ENCODE measurements at places on chromosomes 7 and 10.

- DNase-seq = no peak
These were observed 38.0 kb downstream of the MDFIC start for GRCh38 chr7:114959931-114960330.

- DNase-seq = peak; percentile 57
These were observed 217.8 kb upstream of the AGK start for GRCh38 chr7:141333459-141333858.

DNA sequence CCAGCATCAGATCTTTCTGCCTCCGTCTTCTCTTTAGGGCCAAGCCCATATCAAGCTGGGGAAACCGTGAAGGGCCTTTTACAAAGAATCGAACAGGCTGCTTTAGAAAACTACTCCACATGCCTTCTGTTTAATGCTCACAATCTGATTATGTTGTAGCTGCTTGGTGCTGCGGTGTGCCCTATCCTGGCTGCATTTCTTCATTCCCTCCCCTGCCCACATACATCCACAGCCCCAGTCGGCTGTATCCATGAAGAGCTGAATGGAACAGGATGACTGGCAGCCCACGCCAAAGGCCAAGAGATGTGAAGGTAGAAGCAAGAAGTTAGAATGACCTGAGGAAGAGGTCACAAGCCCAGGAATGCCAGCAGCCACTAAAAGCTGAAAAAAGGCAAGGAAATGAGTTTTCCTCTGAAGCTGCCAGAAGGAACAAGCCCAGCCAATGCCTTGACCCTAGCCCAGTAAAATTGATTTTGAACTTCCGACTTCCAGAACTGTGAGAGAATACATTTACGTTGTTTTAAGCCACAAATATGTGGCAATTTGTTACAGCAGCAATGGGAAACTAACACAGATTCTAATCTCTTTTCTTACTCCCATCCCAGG is 22.2 kb downstream of the TAS2R41 start:
- no peak for DNase-seq

GRCh38 chr7:77685233-77685632 is 11.0 kb upstream of the RSBN1L start:
- no peak for DNase-seq

DNA sequence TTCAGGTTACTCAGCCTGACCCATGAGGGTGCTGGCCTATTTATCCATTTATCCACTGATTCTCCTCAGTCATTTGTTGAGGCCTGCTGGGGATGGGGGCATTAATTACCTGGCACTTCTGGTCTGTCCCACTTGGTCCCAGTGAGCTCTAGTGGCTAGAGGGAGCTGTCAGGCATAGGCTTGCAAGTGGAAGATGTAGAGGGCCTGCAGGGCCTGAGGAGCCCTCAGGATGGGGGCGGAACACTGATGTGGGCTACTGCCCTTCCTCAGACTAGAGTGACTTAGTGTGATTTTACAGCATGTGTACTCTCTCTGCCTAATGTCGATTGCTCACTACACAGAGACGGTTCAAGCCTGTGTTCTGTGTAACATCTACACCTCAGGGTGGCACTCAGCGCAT is 45.3 kb downstream of the TMEM178B start:
- no peak for DNase-seq

DNA sequence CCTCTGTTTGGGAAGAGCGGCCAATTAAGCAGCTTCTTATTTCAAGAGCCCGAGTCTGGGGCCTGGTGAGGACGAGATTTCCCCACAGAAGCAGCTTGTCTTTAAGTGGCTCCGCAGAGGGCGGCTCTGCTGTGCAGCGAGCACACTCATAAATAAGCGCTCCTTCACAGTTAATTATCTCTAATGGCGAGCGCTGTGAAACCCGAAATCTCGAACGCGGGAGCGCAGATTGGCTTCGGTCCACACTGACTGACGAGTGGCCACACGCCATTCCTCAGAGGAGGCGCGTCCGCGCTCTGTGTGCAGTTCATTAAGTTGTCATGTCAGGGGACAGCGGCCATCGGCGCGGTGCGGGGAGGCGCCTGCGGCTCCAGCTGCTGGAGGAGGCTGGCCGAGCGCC is 560.9 kb downstream of the DNAJB6 start:
- no peak for DNase-seq

- no peak for DNase-seq
These were observed 292.0 kb downstream of the FZD1 start for GRCh38 chr7:91556239-91556638.

GRCh38 chr10:80567292-80567691 is 29.6 kb downstream of the SH2D4B start:
- no peak for DNase-seq

DNA sequence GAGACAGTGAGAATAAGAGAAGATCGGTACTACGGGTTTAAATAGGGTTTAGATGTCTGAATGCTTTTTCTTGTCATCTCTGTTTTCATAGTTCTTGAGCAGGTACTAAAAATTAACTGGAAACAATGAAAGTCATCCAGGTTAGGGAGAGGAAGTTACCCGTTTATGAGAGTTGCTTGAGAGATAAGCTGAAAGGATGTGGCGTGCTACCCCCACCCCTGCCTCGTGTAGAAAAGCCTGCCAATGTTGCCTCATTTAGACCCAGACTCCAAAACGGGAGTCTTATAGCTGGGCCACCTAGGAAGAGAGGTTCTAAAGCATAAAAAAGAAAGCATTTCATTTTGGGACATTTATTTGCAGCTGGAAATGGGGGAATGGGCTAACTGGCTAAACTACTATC is 10.2 kb downstream of the AKR1C4 start:
- no peak for DNase-seq

DNA sequence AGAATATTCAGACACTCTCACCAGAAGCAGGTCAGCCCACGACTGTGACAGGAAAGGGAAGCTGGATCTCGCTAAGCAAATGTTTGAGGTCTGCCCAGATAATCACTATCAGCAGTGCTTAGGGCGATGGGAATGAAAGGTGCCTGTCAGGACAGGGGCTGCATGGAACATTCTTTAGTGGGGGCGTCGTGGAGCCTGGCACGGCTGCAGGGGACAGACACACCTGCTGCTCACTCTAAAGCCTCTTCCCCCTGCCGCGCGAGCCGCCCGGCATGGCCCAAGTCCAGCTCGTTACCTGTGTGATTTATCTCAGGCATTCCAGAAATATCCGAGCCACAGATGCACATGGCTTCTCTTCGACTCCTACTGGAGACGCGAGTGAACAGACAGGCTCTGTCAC is 235.5 kb downstream of the GLRX3 start:
- no peak for DNase-seq

DNA sequence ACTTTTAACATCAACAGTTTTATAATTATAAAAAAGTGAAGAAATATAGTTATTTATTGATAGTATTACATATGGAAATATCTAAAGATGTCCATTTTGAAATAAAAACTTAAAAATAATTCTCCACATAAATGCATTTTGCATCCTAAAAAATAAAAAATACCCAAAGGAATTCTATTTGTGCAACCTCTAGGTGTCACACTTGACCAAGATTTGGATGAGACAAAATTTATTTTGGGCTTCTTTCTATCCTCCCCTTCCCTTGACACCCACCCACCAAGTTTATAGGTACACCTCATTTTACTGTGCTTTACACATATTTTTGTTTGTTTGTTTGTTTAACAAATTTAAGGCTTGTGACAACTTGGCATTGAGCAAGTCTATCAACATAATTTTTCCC is 3.3 kb upstream of the THSD7A start:
- DNase-seq = peak; percentile 3

DNA sequence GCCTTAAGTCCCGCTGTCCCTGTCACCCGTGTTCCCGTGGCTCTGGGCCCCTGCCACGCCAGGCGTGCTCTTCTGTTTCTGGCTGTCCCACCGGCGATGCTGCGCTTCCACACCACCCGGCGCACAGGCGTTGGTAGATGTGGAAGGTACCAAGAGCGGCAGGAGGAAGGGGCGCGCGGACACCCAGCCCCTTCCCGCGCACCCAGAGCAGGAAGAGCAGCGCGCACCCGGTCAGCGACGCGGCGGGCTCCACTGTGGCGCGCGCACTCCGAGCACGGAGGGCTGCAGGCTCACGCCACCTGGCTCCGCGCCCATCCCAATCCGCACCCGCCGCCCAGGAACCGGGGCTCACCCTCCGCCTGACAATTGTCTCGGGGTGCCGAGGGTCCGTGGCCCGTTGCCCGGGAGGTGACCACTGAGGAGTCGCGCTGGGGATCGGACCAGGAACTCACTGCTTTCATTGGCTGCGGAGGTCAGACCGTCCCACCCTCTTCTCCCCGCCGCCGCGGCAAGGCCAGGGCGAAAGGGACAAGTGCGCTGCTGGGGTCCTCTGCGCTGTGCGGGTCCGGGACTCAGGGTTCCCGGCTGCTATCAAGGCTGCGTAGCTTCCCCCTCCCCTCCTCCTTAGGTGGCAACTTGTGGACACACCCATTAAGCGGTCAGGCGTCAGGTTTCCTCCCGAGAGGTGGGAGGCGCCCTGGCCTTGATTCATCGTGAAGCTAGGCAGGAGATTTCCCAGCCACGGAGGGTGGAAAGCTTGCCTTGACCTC is 121.6 kb upstream of the ZNF92 start:
- DNase-seq = no peak

DNA sequence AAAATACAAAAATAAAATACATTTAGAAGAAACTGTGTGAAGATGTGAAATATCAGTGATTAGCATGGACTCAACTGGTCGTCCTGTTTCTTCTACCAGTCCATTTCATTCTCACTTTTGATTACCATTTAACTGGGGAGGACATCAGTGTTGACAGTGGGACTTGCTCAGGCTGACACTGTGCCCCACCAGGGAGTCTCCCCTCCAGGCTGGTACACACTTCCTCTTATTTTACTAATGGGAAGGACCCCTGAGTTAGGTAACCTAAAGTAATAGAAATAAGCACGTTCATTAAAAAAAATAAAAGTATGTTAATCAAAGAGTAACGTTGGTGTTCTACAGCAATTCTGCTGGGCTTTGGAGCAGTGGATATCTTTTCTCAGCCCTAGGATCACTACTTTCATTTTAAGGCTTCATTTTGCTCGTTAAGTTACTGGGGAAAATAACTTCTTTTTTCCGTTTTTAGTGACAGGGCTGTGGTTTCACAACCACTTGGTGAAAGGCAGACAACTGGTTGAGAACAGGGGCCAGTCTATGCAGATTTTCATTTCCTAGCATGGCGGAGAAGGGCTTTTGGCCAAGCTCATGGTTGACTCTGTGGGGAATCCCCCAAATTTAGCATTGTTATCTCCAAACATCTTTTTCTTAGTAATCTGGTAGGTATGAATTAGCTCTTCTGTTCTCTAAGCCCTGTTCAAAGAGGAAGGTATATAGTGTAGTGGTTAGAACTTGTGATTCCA is 2.1 kb downstream of the SNX10 start:
- no peak for DNase-seq

DNA sequence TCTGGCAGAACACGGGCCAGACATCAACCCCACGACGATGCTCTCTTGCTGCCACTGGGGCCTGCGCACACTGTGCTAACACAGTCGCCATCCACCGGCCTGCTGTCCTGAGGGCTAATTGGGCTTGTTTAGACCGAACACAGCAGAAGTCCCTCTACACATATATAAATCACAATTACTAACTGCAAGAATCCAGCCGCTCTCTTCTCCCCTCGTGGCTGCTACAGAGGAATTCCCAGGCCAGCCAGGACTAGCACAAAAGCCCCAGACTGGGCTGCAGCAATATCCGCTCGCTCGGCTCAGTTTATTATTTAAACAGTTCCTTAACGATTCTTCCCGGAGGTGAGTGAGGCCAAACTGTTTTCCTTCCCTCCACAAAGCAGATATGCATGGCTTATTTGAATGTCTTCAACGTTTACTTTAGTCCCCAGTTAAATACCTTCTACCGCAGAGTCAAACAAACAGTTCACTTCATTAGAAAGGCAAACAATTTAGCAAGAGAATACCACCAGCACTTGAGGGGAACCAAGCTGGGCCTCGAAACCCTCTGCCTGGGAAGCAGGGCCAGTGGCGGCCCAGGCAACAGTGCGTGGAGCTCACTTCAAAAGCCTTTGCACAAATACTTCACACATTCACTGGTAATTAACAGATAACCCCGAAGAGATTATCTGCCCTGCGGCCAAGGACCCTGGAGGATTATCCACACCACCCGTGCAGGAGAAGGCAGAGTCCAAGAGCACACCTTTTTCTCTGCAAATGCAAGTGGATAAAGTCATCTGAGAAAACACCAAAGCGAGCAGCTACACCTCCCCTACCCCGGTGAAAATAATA is 145.3 kb downstream of the GLI3 start:
- DNase-seq = no peak

DNA sequence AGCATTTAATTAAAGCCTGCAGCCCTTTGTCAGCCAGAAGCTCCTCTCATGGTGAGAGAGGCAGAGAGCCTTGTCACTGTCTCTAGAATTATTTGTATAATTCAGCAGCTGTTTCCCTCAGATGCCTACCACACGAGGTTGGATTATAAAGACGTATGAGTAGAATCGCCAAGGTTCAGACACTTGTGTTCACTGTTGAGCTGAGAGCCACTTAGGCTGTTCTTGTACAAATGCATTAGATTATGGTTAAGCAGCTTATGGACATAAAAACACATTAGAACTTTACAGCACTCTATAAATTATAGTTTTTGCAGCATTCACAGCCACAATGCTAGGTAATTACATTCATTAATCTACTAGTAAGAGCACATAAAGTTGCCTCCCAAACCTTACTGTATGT is 282.6 kb downstream of the AUTS2 start:
- DNase-seq = no peak

- DNase-seq = no peak
These were observed 51.8 kb downstream of the DPYSL4 start for GRCh38 chr10:132238371-132239125.

DNA sequence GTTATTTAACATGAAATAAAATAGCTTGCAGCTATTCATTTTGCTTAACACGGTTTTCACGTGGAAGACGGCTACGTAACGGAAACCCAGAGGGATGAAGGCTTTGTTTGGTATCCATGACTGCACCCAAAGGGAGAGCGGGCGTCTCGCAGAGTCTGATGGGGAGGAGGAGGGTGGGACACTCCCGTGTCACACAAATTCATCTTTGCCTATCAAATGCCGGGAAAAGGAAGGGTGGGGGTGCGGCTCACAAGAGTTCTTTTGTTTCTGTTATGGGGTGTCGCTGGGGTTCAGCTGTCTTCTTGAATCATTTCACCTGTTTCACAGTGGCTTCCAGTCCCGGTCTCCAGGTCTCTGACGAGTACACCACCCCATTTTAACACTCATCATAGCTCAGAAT is 108.5 kb downstream of the ZRANB1 start:
- no peak for DNase-seq
